ENCODE measurements at places on chromosomes 2 and 18. TPM values are rescaled to one million over a fixed set of nuclear protein-coding genes. Genes with fewer than 3 reads are reported as not detected.

Gene CHST9
- total RNA-seq = not detected

Gene CD28
- total RNA-seq = not detected

Gene AQP12B
- total RNA-seq = not detected

Gene HOXD3
- total RNA-seq = not detected

Gene SERPINB11
- not detected for total RNA-seq

Gene PAIP2B
- 6.1 TPM for total RNA-seq

Gene NEU2
- total RNA-seq = not detected

Gene BUB1
- total RNA-seq = 45.7 TPM

Gene KHK
- total RNA-seq = 10.4 TPM

Gene SERPINB3
- total RNA-seq = not detected

Gene TBR1
- not detected for total RNA-seq

Gene STK39
- total RNA-seq = 14.5 TPM

Gene CNGA3
- not detected for total RNA-seq

Gene HOXD13
- not detected for total RNA-seq

Gene MOGAT1
- total RNA-seq = 0.35 TPM

Gene SP140
- 0.58 TPM for total RNA-seq

Gene CCDC178
- not detected for total RNA-seq

Gene STK16
- total RNA-seq = 39.6 TPM

Gene LRRTM1
- not detected for total RNA-seq

Gene ABCG5
- total RNA-seq = not detected

Gene GNAL
- 3.3 TPM for total RNA-seq

Gene TUBA3E
- not detected for total RNA-seq

Gene POMC
- total RNA-seq = not detected

Gene CHPF
- 78.2 TPM for total RNA-seq

Gene GCG
- total RNA-seq = not detected

Gene RBM44
- 1.5 TPM for total RNA-seq

Gene MLPH
- total RNA-seq = 283 TPM

Gene CNNM3
- 28.8 TPM for total RNA-seq

Gene GPR45
- not detected for total RNA-seq

Gene DUSP2
- total RNA-seq = 5.2 TPM

Gene OTX1
- 7.0 TPM for total RNA-seq

Gene TUBA4B
- total RNA-seq = not detected
